ENCODE measurements at places on chromosomes 5 and 9.

DNA sequence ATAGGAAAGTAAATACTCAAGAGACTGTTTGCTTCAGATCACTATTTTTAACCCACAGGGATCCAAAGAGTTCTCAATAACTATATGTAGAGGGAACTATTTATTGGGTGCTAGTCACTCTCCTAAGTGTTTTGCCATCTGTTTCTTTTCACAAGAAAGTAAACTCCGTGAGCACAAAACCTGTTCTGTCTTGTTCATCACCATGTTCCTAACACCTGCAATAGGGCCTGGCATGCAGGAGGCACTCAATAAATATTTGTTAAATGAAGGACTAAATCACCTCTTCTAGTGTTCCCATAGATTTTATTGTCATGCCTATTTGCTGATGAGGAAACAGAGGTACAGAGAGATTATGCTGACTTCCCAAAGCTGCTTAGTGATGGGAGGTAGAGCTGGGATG, 118.2 kb downstream of the VCAN start:
- no peak for DNase-seq

- no peak for DNase-seq
Measured at GRCh38 chr9:134661299-134661698, 19.7 kb downstream of the COL5A1 start.

GRCh38 chr9:8784838-8785237, 985.3 kb upstream of the DMAC1 start:
- DNase-seq: no peak

DNA sequence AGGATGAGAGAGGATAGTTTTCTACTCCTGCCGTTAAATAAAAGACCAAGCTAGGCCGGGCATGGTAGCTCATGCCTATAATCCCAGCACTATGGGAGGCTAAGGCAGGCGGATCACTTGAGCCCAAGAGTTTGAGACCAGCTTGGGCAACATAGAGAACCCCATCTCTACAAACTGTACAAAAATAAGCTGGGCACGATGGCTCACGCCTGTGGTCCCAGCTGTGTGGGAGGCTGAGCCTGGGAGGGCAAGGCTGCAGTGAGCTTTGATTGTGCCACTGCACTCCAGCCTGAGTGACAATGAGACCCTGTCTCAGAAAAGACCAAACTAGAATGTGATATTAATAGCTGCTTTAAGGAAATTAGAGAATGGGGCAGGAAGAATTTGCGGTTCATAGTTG, 158.4 kb downstream of the NIPBL start:
- no peak for DNase-seq

DNA sequence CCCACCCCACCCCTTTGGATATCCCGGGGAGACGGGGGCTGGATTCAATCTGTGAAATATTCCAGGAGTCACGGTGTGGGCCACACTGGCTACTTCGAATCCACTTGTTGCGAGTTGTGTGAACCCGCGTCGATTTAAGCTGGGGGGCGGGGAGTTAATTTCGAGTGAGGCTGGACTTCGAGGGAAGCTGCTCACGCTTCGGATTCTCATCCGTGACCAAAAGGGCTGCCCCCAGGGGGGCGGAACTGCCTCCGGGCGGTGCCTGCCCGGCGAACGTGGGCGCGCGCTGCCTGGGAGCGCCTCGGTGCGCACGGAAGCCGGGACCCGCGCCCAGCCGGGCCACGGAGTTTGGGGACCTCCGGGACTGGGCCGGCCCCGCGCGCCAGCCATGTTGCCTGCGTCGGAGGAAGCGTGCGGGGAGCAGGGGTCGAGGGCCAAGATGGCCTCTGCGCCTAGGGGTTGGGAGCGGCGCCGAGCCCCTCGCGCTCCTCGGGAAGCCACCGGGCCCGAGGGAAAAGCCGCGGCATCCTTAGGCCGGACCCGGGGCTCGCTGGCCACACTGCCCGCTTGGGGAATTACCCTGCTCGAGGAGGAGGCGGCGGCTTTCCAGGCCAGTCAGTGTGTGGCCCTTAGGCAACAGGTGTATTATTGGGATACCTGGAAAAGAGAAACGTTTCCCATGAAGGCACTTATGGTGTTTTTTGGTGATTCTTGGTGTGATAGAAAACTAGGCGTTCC, 975 bp downstream of the OCLN start:
- no peak for DNase-seq

All from stimulated activated CD8-positive, alpha-beta memory T cell treated with anti-CD3 and anti-CD28 coated beads, Interleukin-4, amount 100 ng/mL, for 1 hour (primary cell).